ENCODE measurements at places on chromosomes 5 and 9.

GRCh38 chr9:86987900-86988299 is 40.6 kb upstream of the GAS1 start:
- no peak for DNase-seq

DNA sequence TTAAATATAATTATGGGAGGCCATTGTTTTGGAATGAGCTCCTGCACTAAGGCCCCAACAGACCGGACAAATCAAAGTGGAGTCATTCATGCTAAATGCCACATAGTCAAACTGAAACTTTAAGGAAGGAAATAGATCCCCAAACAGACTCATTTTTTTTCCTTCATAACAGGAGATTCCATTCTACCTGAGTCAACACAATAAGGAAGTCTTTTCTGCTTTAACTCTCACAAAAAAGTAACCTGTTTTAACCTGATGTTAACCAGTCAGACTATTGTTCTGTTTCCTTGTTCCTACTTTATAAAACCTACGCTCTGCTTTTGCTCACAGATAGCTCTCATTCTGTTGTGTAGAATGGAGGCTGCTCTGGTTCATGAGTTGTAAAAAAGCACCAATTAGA is 234.9 kb downstream of the YTHDC2 start:
- no peak for DNase-seq

DNA sequence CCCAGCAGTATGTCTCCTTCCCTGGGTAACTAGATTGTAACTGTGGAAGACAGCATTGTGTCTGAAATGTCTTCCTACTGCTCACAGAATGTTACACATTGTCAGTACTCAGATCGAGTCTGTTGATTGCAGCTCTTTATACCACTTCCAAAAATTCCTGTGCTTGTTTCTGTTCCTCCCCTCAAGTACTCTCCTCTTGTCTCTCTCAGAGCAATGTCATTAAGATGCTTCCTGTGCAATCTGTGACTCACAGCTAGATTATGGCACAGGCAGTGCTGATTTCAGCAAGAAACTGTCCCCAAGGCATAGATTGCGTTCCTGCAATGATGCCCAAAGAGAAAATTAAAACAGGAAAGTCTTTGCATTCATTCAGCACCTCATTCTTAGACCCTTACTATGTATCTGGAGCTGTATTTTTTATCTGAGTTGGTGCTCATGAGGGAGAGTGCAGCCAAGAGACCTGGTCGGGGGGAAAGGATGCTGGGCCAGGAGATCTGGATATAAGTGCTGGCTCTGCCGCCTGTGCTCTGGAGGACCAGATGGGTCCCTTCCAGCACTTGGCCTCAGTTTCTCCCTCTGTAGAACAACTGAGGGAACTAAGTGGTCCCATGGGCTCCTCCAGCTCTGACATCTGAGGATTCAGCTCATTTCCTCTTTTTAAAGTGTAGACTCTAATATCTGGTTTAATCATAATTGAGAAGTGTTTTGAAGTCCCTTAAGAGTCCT is 40.8 kb upstream of the GNPDA1 start:
- no peak for DNase-seq

- no peak for DNase-seq
Measured at GRCh38 chr5:664343-664993, 28.7 kb downstream of the TPPP start.

DNA sequence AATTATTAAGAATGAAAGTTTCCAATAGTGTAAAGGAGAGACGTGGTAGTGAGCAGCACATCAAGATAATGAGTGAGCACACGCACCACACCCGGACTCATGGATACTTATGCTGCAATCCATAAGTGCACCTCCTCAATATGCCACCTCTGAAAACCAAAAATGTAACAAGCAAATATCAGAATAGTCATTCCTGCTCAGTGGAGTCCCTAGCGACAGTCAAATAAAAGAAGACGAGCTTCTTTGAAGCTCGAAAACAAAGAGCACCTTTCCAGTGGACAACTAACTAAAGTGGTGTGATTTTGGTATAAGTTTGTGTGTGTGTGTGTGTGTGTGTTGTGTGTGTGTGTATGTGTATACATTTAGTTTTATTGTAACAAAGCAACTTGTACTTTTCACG is 241.3 kb downstream of the DEPDC1B start:
- DNase-seq: no peak

DNA sequence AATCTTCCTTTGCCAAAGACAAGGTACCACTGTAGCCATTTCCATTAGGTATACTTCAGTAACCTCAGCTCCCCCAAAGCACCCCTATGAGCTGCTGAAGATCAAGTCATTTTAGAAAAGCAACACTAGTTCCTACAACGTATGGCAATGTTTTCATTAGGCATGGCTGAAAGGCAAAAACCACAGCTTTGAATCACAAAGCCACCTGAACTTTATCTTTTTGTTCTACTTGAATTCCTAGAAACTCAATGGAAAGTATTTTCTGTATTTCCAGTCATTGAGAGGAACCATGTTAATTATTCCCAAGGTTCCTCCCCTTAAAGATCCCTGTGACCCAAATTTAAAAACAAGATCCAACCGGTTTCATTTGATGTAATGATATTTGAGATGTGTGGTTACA is 152.1 kb downstream of the EFNA5 start:
- DNase-seq: no peak

DNA sequence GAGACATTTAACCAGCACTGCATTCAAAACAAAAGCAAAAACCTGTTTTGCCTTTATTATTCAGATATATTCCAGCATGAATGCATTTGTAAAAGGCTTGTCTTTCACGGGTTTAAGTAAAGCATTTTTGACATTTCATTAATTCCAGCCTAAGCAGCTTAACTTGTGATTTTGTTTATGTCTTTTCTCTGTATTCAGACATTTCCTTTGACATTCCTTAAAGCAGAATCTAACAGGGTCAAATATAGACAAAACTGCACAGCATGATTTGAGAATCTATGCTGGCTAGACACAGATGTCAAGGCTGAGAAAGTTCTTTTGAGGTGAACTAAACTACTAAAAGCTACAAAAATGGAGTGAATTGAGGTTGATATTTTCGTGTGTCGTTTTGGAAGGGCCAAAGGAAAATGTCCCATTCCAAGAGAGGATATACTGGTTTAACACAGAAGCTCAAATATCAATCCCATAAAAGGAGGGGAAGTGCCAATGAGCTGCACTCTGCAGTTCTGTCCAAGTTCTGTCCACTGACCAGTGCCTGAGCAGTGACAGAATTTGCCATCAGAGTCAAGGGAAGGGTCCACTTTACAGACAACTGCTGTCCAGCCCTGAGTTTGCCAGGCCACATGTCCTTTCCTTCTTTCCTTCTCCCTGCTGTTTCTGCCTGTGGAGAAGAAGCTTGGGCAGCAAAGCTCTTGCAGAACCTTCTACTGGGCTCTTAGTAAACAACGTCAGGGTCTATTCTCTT is 198.7 kb upstream of the KLF9 start:
- no peak for DNase-seq

GRCh38 chr9:98085944-98086343 is 29.4 kb downstream of the NANS start:
- no peak for DNase-seq

DNA sequence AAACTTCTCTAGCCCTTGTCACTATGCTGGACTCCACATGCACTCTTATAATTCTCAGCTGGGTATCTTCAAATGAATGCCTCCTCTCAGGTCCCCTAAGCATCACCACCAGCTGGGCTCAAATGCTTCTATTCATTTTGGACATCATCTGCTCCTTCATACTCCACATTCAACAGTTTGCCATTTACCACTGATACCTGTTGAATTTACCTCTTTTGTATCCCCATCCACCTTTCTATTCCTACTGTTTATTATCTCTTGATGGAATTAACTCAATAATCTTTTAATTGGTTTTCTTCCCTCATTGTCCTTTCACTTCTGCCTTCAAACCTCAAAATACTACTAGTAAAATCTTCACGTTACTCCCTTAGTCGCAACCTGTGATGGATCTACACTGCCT is 14.5 kb downstream of the RANBP6 start:
- no peak for DNase-seq

GRCh38 chr5:131706281-131706680 is 71.3 kb upstream of the RAPGEF6 start:
- no peak for DNase-seq

GRCh38 chr5:122179701-122180100 is 50.4 kb downstream of the ZNF474 start:
- no peak for DNase-seq

- DNase-seq: peak; percentile 85
Measured at GRCh38 chr5:140710899-140711552, 10.8 kb downstream of the ZMAT2 start.

DNA sequence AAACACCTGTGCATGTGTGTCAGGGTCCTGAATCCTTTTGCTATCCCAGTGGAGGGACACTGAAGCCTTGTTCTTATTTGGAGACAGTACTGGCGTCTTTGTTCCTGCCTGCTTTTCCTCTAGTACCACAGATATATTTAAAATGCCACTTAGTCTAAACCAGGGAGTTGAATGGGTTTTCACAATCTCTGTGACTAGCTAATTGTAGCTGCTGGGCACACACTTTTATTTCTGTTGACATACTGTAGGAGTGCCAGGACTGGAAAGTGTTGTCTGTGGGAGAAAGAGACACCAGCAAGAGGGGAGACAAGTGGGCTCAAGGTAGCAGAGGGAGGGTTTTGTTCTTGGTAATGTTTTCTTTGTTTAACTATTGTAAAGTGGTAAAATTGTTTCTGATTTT is 174.0 kb upstream of the SV2C start:
- DNase-seq: no peak

DNA sequence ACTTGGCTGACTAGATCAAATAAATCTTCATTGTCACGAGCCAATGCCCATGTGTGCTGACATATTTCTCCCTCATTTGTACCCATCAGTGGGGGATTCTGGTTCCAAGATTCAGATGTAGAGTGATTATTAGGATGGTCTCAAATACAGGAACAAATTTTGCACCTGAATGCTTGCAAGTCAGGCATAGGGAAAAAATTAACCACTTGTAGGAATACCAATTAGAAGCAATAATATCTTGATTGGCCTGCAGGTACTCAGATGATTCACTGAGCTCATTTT is 69.5 kb downstream of the DMAC1 start:
- no peak for DNase-seq

DNA sequence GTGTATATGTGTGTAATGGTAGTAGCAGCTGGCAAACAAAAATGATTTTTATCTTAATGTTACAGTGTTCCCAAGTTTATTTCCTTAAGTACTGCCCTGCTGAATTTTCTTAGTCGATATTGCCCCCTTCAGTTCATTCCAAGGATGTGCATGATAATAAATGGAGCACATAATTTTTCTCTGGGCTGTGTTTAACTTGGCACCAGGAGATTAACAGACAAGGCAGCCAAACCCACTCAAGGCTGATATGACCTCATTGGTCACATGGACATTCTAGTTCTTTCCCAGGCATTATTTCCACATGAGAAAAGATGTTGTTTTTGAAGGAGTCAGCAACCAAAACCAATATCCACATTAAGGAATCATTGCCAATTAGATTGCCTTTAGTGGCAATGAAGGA is 61.8 kb downstream of the COX7C start:
- no peak for DNase-seq

DNA sequence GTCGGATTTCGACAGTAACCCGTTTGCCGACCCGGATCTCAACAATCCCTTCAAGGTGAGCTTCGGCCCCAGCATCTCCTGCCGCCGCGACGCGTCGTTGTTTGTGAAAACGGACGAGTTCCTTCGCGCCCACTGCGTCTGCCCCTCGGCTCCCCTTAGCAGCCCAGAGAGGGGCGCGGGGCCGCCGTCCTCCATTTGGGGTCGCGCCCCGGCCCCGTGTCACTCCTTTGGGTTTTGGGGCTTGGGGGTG is 182 bp downstream of the SCAMP1 start:
- DNase-seq: no peak

- no peak for DNase-seq
Measured at GRCh38 chr5:89313044-89313443, 430.1 kb upstream of the MEF2C start.

- DNase-seq: no peak
Measured at GRCh38 chr5:171412186-171412585, 7.3 kb upstream of the FGF18 start.

DNA sequence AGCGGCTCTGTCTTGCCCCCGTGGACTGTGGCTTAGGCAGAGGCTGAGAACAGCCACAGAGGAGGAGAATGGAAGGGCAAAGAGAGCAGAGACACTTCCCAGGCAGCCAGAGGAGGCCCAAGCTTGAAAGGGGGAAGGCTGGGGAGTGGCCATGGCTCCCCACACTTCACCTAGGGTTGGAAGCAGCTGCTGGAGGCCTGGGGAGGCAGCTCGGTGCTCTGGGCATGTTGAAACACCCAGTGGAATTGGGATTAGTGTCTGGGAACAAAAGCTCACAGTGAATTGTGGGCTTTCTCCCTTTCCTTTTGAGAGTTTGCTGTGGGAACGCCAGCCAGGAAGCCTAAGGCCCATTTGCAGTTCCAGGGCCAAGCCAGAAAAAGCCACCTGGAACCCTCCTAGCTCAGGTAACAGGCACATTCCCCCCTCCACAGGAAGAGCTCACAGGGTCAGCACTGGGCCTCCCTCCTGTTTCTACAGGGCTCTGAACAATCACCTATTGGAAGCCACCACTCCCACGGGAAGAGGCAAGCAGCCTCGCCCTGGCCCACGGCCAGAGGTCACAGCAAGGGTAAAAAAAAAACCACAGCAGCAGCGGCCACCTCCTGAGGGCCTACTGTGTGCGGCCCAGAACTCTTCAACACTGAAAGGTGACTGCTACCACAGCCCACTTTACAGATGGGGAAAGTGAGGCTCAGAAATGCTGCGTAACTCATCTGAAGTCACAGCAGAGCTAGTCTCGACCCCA is 20.2 kb downstream of the EEIG1 start:
- DNase-seq: no peak

DNA sequence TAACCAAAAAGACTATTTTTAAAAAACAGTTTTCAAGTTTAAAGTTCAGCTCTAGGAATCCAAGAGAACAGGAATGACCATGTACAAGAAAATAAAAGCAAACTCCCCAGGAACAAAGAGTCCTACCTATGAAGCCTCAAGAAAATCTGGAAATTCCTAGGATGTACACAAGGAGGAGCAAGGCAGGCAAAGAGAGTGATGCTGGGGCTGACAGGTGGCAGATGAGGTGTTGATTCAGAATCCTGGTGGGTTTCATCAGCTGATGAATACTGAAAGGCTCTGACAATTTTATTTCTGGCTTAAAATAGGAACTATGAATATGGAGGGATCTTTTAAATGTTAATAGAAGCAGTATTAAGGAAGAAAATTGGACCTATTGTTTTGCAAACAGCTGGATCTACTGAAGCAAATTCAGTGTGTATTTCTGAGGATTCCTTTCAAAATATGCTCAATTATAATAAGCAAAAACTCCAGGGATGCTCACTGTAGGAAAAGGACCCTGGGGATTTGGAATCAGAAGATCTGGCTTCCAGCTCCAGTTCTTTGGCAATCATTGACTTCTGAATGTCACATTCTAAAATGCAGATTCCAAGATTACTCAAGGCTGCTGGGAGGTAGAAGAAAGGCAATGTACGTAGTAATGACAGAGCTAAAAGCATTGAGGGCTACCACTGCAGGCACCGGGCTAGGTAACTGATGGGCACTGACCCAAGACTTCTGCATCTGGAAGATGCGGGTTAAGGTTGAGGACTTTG is 28.0 kb upstream of the SH3RF2 start:
- DNase-seq: no peak

GRCh38 chr5:134427540-134428041 is 15.9 kb upstream of the CDKN2AIPNL start:
- DNase-seq: no peak

Measured in stimulated activated CD4-positive, alpha-beta T cell treated with anti-CD3 and anti-CD28 coated beads, Interleukin-1b, Interleukin-23, amount 100 ng/mL, for 24 hours (primary cell).